ENCODE measurements at places on chromosomes 11 and 22.

DNA sequence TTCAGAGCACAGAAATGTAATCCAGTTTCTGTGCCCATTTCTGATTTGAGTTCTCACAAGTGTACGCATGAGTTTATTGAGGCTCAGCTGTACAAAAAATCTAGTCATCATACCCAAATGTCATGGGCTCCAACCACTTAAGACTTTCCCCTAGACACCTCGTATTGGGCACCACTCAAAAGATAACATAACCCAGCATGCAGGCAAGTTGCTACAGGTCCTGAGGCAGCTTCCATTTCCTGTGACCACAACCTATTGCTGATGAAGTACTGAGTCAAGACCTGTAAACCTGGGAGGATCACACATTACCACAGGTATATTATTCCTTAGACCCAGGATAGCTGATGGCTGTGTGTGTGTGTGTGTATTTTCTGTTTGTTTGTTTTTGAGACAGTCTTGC lies 95.2 kb downstream of the MRTFA start:
- peaks cover 8% of the 10 kb centered on the region for H3K4me1 ChIP-seq
- H3K4me3 ChIP-seq: no peak overlapping the region
- no peaks in the 10 kb centered on the region for H3K36me3 ChIP-seq
- no peaks in the 10 kb centered on the region for H3K27me3 ChIP-seq

DNA sequence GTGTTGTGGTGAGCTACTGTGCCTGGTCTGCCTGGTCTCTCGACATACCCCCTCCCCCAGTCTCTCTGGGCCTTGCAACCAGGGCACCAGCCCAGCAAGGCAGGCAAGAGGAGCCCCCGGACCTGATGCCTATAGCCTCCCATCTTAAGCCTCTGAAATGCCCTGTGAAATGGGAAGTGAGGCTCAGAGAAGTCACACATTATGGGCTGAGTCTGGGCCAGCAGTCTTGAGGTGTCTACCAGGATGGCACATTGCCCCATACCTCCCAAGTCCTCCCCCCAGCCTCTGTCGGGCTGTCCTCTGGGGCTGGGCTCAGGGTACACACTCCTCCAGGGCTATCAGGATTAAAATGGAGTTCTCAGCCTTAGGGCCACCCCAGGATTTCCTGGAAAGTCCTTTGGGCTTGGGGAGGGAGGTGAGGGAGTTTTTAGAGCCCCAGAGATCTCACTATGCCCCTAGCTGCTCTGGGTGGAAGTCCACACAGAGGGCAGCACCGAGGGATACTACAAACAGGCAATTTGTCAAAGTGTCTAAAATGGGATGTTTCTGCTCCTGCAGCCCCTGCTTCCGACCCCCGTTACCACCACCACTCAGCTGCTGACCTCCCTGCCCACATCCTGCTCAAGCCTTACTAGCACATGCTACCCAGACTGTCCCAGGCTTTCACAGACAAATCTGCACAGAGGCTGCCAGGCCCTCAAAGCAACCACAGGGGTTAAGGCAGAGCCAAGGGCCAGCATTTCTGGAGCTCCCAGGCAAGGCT lies 3.1 kb upstream of the SH3BP1 start:
- H3K36me3 ChIP-seq: no peaks in the 10 kb centered on the region
- DNase-seq: no peak
- peaks cover 25% of the 10 kb centered on the region for H3K4me1 ChIP-seq
- H3K27ac ChIP-seq: no peak overlapping the region

DNA sequence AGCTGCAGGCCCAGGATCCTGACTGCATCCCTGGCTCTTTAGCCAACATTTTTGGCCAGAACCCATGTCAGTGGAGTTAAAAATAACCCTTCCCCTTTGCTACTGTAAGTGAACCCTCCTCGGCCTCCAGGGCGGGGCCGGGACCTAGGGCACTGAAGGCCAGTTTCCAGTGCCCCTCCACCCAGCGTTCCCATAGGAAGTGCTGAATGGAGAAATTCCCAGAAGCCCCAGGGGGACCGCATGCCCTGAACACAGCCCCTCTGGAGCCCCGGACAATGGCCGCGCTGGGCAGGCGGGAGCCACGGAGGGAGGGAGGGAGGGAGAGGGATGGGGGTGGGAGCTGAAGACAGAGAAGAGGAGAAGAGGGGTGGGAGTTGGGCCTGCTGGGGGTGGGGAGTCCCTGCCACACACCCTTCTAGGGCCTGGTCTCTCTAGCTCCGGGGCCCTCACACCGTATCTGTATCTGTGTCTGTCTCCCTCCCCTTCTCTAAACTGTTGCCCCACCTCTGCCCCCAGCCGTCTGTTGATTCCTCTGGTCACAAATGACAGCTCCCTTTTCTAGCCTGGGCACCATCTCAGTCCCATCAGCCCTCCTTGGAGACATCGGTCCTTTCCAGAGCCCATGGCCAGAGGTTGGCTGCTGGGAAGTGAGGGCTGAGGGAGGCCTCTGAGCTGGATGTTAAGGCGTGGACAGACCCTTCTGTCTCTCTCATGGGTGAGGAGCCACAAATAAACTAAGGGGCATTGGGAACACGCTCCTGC lies 10.9 kb downstream of the PDGFB start:
- peaks cover 48% of the 10 kb centered on the region for H3K4me1 ChIP-seq
- peaks cover 66% of the 10 kb centered on the region for H3K27me3 ChIP-seq
- no peaks in the 10 kb centered on the region for H3K36me3 ChIP-seq
- peak; percentile 60 for DNase-seq

DNA sequence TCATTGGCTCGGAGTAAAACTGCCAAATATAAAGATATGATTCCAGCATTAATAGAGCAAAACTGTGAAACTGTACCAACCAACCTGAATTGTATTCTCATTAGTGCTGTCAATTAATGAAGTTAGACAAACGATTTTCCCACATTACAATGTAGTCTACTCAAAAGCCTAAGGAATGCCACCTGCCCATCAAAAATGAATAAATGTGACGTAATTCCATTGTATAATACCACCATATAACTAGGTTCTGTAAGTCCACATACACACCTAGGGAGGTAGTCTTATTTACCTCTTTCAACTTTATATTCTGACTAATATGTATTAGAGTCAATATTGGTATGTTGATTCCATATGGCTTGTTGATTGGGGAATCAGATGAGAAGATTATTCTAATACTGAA lies 76.2 kb downstream of the FAM76B start:
- no peaks in the 10 kb centered on the region for H3K27me3 ChIP-seq
- no peak for DNase-seq
- H3K36me3 ChIP-seq: no peaks in the 10 kb centered on the region
- peaks cover 6% of the 10 kb centered on the region for H3K4me1 ChIP-seq

DNA sequence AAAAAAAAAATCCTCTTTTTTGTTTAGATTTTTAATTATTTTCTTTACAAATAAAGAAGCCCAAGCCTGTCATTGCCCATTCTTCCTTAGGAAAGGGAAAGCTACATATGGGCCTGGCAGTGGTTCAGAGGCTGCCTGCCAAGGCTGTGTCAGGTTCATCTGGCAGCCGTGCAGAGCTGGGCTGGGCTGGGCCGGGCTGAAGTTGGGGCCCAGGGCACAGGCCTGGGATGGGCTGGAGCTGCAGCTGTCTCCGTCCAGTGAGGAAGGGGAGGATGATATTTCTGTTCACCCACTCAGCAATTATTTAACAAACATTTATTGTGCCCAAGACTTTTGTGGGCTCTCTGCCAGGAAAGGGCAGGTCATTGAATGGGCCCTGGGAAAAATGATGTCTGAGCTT lies 4.6 kb downstream of the PRR5L start:
- no peak overlapping the region for H3K27ac ChIP-seq
- peaks cover 4% of the 10 kb centered on the region for H3K4me1 ChIP-seq
- H3K36me3 ChIP-seq: no peaks in the 10 kb centered on the region

DNA sequence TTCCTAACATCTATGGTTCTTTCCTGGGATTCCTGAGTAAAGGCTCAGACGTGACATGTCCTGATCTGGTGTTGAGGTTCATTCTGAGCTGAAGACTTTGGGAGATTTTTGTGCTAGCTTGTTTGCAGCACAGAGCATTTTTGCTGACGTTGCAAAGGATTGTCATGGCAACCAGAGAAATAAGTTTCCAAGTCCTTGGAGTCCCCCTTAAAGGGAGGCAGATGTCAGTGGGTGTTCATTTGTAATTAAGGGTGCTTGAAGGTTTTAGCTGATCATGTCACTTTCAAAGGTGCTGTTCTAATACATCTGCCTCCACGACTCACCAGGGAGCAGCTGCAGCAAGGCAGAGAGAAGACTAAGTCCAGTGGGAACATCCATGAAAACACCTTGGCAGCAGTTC lies 5.4 kb upstream of the SYN3 start:
- H3K4me1 ChIP-seq: peaks cover under 1% of the 10 kb centered on the region
- no peaks in the 10 kb centered on the region for H3K36me3 ChIP-seq
- H3K4me3 ChIP-seq: no peak overlapping the region
- H3K27ac ChIP-seq: no peak overlapping the region
- no peaks in the 10 kb centered on the region for H3K27me3 ChIP-seq

DNA sequence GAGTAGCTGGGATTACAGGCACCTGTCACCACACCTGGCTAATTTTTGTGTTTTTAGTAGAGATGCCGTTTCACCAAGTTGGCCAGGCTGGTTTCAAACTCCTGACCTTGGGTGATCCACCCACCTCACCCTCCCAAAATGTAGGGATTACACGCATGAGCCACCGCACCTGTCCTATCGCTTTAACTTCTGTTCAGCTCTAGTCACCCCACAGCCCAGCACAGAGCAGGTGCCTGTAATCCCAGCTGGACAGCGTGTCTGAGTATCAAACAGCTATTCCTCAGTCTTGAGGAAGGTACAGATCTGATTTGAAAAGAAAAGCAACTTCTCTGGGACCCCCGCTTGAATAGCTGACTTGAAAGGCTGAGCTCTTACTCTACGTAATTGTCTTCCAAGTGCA lies 149.1 kb downstream of the CTTN start:
- no peak overlapping the region for H3K4me3 ChIP-seq
- no peak overlapping the region for H3K27ac ChIP-seq
- no peaks in the 10 kb centered on the region for H3K27me3 ChIP-seq
- H3K4me1 ChIP-seq: peaks cover 26% of the 10 kb centered on the region
- H3K36me3 ChIP-seq: no peaks in the 10 kb centered on the region

GRCh38 chr11:109267293-109268095 lies 154.5 kb upstream of the C11orf87 start:
- no peak for DNase-seq
- H3K4me3 ChIP-seq: no peak overlapping the region
- H3K27me3 ChIP-seq: no peaks in the 10 kb centered on the region

GRCh38 chr22:24190596-24191208 lies 9.4 kb downstream of the SUSD2 start:
- H3K4me3 ChIP-seq: no peak overlapping the region
- H3K4me1 ChIP-seq: no peaks in the 10 kb centered on the region
- DNase-seq: no peak
- no peaks in the 10 kb centered on the region for H3K27me3 ChIP-seq
- H3K27ac ChIP-seq: no peak overlapping the region
- H3K36me3 ChIP-seq: no peaks in the 10 kb centered on the region

DNA sequence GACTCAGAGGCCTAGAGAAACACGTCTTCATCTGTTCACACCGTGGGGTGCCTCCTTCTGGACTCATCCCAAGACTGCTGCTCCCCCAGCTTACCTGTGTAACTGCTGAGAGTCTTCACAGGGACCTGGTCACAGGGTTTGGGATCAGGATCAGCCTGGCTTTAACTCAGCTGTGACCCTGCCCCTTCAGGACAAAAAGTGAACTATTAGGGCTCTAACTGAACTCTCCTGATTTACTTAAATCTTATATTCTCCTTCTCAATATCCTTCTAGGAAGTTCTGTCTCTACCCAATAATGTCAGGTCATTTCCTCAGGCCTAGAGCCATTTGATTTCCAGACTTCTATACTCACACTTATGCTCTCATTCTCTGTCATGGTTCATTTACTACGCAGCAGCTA lies 108.4 kb downstream of the ZNF280B start:
- H3K4me1 ChIP-seq: peaks cover 8% of the 10 kb centered on the region
- H3K27me3 ChIP-seq: peaks cover 100% of the 10 kb centered on the region
- no peak overlapping the region for H3K27ac ChIP-seq
- H3K36me3 ChIP-seq: no peaks in the 10 kb centered on the region
- H3K4me3 ChIP-seq: no peak overlapping the region

DNA sequence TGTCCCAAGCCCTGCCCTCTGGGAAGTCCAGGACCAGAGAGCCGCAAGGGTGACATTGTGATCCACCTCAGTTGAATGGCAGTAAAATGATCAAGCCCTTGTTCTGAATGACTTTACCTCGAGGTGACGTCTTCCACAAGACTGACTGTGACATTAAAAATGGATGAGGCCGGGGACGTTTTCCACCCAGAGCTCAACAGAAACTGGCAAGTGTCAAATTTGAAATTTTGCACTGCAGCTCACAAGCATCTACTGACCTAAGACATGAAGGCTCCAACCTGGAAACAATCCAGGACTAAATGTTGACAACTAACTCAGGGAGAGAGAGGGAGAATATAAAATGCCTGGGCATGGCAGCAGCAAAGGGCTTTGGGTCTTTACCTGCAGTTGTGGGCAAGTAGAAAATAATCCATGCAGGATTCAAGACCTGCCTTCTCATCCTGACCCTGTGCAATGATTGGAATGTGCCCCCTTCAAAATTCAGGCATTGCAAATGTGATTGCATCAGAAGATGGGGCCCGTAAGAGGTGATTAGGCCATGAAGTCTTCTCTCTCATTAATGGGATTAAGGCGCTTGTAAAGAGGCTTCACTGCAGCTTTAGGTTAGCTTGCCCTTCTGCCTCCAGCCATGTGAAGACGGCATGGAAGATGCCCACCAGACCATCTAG lies 33.6 kb upstream of the CLMP start:
- H3K27me3 ChIP-seq: no peaks in the 10 kb centered on the region
- no peak overlapping the region for H3K4me3 ChIP-seq
- DNase-seq: peak; percentile 40
- H3K4me1 ChIP-seq: peaks cover 12% of the 10 kb centered on the region
- no peaks in the 10 kb centered on the region for H3K36me3 ChIP-seq

GRCh38 chr11:78168539-78169477 lies 19.6 kb downstream of the KCTD21 start:
- no peaks in the 10 kb centered on the region for H3K36me3 ChIP-seq
- H3K27ac ChIP-seq: no peak overlapping the region
- no peaks in the 10 kb centered on the region for H3K27me3 ChIP-seq
- no peaks in the 10 kb centered on the region for H3K4me1 ChIP-seq
- H3K4me3 ChIP-seq: no peak overlapping the region

DNA sequence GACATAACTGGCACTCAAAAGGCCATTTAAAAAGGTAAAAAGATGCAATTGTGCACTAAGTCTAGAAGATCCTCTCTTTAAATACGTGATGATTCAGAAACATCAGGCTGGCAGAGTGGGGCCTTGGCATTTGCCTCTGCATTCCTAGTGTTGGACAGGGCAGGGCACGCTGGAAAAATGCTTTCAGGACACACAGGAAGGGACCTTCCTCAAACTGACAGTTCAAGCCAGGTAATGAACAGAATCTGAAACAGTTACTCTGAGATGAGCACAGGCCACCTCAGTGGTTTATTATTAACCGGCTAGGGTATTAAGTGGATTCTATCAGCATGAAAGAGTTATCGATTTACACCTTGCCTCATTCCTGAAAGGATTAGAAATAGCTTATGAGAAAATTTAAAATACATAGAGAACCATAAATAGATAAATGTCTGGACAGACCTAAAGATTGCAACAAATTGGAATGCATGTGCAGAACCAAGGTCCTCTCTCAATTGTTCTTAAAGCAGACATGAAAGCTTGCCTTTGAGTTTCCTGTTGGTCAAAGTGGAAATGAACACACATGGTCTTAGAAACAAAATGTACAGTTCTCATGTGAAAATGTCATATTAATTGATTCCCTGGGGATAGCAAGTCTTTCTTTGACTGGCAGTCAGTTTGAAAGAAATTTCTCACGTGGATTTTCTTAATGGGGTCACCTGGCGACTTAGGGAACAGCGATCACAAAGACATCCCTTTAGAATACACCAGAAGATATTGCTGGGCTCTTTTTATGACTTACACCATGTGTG lies 21.5 kb upstream of the CSNK2A3 start:
- H3K27ac ChIP-seq: no peak overlapping the region
- no peak overlapping the region for H3K4me3 ChIP-seq
- peaks cover 16% of the 10 kb centered on the region for H3K27me3 ChIP-seq
- H3K36me3 ChIP-seq: no peaks in the 10 kb centered on the region

All from neural progenitor cell (in vitro differentiated cells).